Activated T-helper 17 cell treated with anti-CD3 and anti-CD28 coated beads, Interleukin-2, amount 50 U/mL, for 72 hours (primary cell): ENCODE measurements at places on chromosomes 1 and 21. TPM values are rescaled to one million over a fixed set of nuclear protein-coding genes. Genes with fewer than 3 reads are reported as not detected.

GRCh38 chr21:26776310-26777021 is 68.7 kb downstream of the ADAMTS1 start:
- no peaks in the 10 kb centered on the region for H3K4me1 ChIP-seq
- H3K27me3 ChIP-seq, result peaks cover 3% of the 10 kb centered on the region
- no peaks in the 10 kb centered on the region for H3K36me3 ChIP-seq
- ATAC-seq, result no peak

DNA sequence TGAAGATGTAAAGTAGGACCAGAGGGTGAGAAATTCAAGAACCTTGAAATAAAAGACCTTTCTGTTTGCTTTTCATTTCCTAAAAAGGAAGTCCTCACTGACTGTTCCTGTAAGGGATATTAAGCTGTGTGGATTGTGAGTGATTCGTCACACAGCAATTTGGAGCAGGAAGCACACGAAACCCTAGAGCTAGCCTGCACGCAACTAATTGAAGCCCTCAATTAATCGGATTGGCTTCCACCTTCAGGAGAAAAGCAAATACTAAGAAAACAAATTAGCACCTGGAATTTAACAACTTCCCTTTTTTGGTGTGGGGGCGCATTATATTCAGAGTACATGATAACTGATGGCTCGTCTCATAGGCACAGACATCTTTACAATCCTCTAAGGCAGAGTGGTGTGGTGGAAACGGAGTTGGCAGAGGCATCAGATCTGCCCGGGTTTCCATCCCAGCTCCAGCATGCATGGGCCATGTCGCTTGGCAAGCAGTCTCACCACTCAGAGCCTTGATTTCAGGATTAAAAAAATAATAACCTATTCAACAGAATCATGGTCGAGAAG is 95.2 kb downstream of the KCNJ15 start:
- H3K36me3 ChIP-seq, result no peaks in the 10 kb centered on the region
- H3K4me3 ChIP-seq, result no peak overlapping the region
- peaks cover 5% of the 10 kb centered on the region for H3K4me1 ChIP-seq
- H3K27me3 ChIP-seq, result peaks cover 24% of the 10 kb centered on the region

DNA sequence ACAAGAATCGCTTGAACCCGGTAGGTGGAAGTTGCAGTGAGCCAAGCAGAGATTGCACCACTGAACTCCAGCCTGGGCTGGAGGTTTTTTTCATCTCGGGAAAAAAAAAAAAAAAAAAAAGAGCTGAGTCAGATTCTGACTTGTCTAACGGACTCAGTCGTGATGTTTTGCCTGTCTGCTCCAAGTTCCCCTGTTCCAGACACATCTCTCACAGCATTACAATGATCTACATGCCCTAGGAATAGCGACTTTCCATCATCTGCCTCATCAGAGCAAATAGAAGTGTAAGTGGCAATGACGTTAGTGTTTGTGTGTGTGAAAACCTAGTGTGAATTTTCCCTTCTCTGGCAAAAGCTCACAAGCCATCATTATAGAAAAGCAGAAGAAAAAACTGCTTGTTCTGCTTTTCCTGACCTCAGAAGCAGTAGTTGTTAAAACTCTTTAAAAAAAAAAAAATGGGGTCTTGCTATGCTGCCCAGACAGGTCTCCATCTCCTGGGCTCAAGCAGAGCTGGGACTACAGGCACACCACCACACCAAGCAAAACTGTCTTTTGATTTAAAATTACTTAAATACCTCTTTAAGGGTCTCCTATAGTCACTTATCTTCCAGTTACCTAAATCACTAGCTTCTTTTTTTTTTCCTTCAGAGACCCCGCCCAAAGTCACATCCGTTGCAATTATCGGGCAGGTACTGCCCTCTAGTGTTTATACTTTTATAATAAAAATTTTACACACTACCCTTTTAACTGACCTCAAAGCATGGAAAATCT is 37.3 kb downstream of the PLEKHO1 start:
- H3K27me3 ChIP-seq, result no peaks in the 10 kb centered on the region
- H3K36me3 ChIP-seq, result no peaks in the 10 kb centered on the region
- peak overlapping the region; percentile 14 for H3K27ac ChIP-seq
- ATAC-seq, result peak; percentile 82
- H3K4me1 ChIP-seq, result peaks cover 7% of the 10 kb centered on the region

DNA sequence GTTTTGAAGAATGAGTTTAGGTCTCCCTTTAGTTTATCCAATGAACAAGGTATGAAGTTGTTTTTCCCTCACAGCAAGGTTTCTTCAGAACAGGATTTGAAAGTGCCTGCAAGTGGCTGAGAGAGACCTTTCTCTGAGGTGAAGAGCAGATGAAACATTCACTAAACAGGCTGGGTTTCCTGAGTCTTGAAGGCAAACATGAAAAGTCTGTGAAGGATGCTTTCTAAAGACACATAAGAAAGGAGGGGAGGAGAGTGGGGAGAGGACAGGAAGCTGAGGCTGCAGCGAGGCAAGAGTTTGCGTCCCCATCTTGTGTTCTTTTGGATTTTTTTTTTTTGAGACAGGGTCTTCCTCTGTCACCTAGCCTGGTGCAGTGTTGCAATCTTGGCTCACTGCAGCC is 95.7 kb upstream of the SIM2 start:
- H3K36me3 ChIP-seq, result no peaks in the 10 kb centered on the region
- H3K27ac ChIP-seq, result no peak overlapping the region
- H3K4me3 ChIP-seq, result no peak overlapping the region
- no peaks in the 10 kb centered on the region for H3K4me1 ChIP-seq

PADI4 gene
- not detected for total RNA-seq
